ENCODE measurements at places on chromosomes 3 and 15.

GRCh38 chr3:57826245-57826951 lies 70.3 kb downstream of the SLMAP start:
- no peak for DNase-seq

- DNase-seq = no peak
Measured at GRCh38 chr3:46228260-46229242, 13.7 kb upstream of the CCR3 start.

DNA sequence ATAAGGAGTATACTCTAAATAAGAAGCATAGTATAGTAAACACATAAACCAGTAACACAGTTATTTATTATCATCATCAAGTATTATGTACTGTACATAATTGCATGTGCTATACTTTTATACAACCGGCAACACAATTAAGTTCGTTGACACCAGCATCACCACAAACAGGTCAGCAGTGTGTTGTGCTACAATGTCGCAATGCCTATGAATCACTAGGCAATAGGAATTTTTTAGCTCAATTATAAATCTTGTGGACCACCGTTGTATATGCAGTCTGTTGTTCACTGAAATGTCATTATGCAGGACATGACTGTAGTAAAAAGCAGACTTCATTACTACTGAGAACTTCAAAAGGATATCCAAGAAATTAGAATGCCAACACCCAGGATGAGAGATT lies 177.0 kb downstream of the PDCD6IP start:
- DNase-seq = no peak

GRCh38 chr15:22735781-22736180 lies 50.7 kb upstream of the NIPA1 start:
- no peak for DNase-seq

GRCh38 chr3:190519886-190520285 lies 6.0 kb downstream of the IL1RAP start:
- DNase-seq = no peak

DNA sequence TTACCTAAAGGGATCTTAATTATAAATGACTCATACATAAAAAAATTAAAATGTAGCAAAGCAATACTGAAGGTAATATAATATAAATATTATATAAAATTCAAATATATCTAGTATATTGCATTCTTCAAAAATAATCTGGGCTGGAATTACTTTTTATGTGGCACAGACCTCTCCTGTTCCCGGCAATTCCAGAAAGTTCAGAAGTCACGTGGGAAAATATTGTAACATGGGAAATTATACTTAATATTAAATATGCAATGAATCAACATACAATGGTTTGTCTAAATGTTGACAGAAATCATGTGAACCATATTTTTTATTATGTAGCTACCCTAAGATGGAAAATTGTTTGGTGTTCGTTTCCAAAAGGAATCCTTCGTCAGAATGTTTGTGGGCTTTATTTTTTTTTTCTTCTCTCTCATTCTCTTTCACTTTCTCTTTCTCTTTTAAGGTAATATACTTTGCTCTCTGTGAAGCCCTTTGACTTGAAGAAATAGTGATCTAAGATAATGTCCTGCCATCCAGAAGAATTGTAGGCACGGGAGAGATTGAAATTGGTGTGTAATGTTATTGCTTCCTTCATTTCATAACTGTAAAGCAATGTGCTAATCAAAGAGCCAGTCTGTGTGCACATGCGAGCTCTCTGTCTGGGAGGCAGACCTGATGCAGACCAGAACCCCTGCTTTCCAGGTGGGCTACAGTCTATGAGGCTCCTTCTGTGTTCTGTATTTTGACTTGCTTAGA lies 559.4 kb downstream of the NR2F2 start:
- DNase-seq = no peak

DNA sequence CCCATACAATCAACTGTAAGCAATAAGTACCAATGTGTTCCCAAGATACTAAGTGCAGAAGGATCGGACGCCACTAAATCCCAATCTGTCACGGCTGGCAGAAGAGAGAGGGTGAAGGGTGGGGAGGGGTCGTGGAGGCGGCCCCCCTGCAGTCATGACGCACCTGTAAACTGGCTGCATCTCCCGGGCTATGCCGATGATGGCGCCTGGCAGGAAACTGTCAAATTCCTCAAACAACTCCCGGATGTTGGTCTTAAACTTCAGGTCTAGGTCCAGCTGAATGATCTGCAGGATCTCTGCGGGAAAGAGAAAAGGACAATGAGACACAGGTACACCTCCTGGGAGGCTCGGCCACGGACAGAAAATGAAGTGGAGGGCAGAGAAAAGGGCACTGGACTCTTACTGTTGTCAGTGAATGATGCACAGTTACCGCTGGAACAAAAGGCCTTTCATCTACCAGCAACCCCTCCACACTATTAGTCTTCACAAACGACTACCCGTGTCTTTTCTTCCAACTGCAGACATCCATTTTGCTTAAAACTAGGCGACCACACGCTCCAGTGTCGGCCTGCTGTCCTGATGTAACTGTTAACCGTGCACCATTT lies 114.6 kb downstream of the XXYLT1 start:
- DNase-seq = no peak

DNA sequence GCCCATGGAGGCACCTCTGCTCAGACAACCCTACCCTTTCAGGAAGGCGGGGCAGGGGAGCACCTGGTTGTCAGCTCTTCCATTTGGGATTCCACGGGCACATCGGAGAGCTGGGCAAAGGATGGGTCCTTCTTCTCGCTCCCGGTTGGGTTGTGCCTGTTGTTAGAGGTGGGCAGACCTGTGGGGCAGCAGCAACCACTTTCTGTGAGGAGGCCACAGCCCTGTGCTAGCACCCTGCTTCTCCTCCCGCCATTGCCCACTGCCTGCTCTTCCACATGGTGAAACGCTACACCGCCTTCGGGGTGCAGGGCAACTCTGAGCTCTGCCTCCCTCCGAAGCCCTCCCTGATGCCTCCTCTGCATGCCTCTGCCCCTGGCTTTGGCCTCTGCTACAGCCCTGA lies 7.0 kb upstream of the HHATL start:
- DNase-seq = no peak

GRCh38 chr3:59440285-59441028 lies 390.6 kb upstream of the CFAP20DC start:
- no peak for DNase-seq

GRCh38 chr3:146536681-146537080 lies 7.7 kb downstream of the PLSCR1 start:
- DNase-seq = no peak

- peak; percentile 23 for DNase-seq
Measured at GRCh38 chr3:107892955-107893624, 197.7 kb downstream of the CD47 start.

DNA sequence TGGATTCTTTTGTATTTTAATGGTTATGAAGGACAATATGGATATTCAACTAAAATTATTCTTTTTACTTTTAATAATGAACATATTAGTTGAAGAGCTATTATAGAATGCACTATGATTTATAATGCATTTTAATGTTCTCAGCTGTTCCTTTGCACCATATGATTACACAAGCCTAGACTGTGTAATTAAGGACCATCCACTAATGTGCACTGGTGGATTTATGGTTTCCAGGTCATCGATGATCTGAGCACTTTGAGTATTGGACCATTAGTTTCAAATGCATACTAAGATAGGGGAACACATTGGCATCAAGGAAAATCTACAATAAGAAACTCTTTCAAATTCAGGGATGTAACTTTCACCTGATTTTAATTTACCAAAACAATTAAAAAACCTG lies 16.8 kb downstream of the LRRN1 start:
- DNase-seq = no peak

GRCh38 chr15:25366058-25366457 lies 72.8 kb downstream of the UBE3A start:
- no peak for DNase-seq

- DNase-seq = no peak
Measured at GRCh38 chr15:78370013-78370412, 29.9 kb downstream of the CRABP1 start.

GRCh38 chr15:37072181-37072580 lies 28.2 kb downstream of the MEIS2 start:
- no peak for DNase-seq

DNA sequence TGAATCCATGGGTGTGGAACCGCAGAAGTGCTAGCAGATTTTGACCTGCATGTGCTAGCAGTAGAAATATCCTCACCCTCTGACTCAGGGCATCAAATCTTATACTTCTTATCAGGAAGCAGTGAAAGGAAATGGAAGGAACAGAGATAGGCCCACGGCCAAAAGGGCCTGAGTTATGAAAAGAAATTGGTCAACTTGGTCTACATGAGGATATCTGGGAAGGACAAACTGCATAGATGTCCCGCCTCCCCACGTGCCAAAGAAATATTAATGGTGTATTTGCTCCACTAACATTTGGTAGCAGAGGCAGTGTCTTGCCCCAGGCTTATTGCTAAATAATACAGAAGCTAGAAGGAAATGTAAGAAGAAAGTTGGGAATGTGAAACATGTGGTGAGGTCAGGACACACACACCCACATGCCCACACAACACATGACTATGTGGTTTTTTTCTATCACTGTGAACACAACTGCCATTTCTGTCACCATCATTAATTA lies 93.6 kb upstream of the COL8A1 start:
- no peak for DNase-seq

DNA sequence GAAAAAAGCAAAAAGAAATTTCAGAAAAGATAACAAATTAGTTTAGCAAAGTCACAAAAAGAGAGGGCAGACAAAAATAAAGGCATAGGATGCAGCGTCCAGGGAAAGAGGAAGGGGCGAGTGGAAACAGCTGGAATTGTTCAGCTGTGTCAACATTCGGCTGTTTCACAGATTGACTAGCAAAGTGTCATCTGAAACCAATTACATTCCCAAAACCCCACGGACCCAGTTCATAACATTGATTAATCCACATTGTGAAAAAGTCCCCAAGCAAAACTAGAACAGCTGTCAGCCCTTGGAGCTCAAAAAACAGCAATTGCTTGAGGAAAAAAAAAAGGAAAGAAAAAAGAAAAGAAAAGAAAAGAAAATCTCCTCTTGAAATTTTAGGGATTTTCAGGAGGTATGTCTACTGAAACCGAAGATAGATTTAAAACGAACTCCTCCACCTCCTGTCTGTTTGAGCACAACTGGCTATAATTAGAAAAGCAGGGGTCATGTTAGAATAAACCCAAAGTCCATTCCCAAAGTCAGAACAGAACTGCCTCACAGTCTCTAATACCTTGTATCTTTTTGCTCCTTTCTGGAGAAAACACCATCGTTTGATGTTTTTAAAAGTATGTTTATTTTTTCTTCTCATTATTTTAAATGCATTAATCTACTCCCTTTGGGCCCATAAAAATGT lies 159.6 kb downstream of the RORA start:
- no peak for DNase-seq

- DNase-seq = no peak
Measured at GRCh38 chr15:38224486-38224885, 28.1 kb upstream of the SPRED1 start.

- peak; percentile 74 for DNase-seq
Measured at GRCh38 chr15:72783004-72783639, 436 bp downstream of the ADPGK start.

- DNase-seq = no peak
Measured at GRCh38 chr15:63348392-63348791, 33.3 kb downstream of the CA12 start.

DNA sequence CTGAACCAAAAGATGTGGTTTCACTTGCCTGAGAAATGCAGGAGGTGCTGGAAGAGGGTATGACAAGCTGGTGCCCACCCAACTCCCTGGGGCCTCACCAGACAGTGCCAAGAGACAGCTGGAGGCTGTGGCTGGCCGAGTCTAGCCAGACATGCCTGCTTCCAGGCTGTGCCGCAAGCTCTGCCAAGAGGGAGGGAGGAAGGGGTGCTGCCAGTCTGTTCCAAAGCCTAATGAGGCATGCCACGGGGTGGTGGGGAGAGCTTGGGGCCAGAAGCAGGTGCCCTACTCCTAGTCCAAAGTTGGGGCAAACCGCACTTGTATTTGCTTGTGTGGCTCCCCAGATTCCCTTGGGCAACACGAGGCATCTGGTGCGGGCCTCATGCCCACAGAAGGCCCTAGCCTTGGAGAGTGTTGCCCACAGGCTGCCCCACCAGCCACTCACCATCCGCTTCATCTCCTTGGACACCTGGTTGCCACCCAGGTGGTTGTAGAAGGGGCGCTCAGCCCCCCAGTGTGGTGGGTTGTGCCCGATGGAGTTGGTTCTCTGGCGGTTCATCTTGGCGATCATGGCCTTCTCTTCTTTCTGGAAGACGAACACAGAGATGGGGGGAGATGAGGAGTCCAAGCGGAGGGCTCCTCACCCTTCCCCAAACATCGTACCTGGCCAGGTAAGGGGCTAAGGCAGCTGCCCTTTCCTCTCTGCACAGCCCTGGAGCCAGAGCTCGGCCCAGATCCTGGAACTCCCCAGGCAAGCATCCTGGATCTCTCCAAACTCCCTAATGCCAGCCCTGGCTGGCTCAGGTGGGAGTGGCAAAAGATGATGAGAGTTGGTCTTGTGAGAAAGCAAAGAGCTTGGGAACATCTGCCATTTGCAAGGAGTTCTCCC lies 123.4 kb downstream of the SEC22A start:
- DNase-seq = no peak

DNA sequence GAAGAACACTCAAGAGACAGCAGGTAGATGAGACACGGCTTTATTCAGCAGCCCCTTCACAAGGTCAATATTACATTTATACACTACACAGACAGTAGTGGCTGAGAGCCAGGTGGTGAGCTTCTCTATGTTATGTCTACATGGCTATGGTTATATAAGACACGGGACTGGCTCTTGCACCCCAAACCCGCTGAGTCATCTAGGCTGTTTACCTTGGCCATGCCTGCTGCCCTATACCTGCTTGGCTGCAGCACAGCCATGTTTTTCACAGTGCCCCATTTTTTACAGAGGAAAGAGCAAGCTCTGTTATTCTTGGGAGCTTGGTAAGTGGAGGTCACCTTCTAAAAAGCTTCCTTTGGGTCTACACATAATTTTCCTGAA lies 231.6 kb downstream of the IGSF11 start:
- no peak for DNase-seq

- no peak for DNase-seq
Measured at GRCh38 chr3:45021524-45022297, 4.4 kb upstream of the CLEC3B start.

- DNase-seq = no peak
Measured at GRCh38 chr3:6526861-6527260, 334.1 kb upstream of the GRM7 start.

DNA sequence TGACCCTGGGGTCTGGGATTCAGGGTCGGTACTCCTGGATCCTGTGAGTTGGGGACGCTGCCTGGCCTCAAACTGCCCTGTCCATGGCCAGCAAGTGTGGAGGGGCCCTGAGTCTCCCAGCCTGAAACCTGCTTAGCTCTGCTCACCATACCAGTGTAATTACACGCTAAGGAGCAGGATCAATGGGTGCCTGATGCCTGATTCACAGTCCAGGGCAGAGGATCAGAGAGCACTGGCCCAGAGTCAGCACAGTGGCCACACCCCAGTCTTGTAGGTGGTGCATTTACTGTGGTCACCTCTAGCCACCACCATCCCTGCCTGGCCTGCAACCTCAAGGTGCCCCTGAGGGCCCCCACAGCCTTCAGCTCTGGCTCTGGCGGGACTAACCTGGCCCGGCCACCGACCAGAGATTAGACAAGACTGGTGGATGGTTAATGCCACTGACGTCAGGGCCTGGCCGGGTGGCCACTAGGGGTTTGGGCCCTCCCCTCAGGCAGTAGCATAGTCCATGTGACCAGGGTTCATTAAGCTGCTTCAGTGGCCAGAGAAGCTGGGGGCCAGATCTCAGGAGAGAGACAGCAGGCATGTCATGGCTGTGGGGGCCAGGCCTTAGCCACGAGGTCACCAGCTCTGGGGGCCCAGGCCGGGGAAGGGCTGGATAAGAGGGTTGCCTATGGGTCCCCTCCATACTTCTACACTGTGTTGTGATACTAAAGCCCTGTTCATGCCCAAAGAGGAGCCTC lies 3.3 kb upstream of the SLC38A3 start:
- DNase-seq = no peak

Data from mesendoderm (in vitro differentiated cells).